Occipital lobe (tissue), 3 donors: ENCODE measurements at places on chromosomes 2 and 18.

DNA sequence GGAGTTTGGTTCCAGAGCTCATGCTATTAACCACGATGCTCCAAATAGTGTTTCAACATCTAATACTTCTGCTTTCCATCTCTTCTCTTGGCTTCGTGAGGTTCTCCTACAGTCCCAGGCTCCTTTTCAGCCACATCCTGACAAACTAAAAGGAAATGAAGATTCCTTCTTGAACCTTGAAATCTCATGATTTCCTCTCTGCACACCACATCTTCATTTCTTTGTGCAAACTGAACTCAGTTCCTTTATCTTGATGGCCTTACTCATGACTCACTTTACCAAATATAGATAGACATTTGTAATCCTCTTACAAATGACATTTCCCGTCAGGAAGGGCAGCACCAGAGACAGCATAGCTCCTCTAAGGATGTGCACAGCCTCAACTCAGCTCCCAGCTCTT, 50.0 kb upstream of the ITGA4 start:
- no peak for DNase-seq

DNA sequence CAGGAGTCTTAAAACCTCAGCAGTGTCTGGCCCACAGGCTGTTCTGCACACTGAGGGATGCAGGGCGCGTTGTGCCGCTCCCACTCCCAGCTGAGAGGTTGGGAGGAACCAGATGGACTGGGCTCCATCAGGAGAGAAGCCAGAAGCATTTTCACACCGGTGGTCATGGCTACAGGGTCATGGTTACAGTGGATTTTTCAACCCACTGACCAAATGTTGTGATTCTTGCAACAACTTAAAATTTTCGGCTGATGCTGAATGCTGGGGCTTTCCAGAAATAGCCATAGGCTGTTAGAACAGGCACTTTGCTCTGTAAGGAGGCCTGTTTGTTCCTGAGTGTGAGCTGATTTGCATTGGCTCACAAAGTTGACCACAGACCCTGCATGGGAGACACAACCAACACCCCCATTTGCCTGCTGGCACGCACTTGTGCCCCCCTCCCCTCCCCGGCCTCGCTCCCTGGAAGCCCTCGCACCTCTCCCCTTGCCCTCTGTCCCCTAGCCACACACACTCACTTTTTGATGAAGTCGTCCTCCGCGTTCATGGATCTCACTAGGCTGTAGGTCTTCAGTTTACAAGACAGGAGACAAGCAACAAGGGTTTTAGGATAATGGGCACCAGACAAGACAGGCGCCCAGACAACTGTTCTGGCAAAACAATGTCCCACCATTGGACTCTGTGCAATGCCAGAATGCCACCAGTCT, 3.4 kb downstream of the LPIN1 start:
- DNase-seq: no peak

GRCh38 chr2:168075446-168075845, 171.9 kb downstream of the STK39 start:
- no peak for DNase-seq

DNA sequence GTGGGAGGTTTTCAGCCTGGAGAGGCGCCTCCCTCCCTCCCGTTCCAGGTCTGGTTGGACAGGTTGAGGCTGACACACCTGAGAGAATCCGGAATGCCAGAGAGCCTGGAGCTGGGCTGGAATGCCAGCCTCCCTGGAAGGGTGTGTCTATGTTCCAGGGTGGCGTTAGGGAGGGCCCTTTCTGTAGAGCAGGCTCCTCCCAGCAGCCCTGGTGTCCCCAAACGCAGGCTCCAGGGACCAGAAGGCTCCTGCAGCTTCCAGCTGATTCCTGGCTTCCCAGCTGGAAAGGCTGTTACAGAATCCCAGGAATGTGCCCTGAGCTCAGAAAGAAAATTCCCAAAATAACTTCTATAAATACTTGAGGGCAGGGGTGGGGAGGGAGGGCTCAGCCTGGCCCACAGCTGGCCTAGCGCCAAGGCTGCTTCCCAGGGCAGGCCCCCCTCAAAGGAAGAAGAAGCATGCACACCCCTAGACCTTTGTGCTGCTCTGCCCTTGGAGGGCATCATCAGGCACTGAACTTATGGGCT, 85.4 kb downstream of the STPG4 start:
- DNase-seq: peak; percentile 62

GRCh38 chr2:14288016-14288415, 344.5 kb upstream of the LRATD1 start:
- no peak for DNase-seq
